ENCODE measurements at places on chromosomes 12 and 14.

DNA sequence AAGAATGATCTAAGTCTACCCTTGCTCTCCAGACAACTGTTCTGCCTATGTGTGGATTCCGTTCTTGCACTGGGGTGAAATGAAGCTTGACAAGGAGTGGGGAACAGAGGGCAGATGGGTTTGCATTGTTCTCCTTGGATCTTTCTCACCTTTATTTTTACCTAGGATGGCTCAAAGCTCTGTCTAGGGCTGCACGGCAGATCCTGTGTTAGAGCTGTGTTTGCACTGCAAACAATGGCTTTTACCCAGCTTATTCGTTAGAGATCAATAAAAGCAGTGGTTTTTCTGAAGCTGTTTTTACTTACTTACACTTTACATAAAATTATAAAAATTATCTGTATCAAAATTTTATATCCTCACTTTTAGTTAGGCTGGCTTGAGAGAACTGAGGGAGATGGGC lies 105.1 kb downstream of the LRIG3 start:
- no peak for DNase-seq

DNA sequence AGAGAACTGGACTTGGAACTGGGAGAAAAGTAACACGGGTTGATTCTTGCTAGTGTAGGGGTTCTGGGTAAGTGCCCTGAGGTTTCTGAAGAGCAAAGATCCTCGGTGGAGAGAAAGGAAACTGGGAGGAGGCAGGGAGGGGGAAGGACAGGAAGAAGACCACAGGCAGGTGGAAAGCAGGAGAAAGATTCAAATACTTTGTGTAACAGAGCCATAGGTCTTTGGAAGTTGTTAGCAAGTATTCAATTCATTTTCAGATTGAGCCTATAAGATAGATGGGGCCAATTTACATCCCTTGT lies 1.3 kb downstream of the PNP start:
- DNase-seq = no peak

- DNase-seq = no peak
Measured at GRCh38 chr14:52883658-52884057, 67.2 kb downstream of the FERMT2 start.

DNA sequence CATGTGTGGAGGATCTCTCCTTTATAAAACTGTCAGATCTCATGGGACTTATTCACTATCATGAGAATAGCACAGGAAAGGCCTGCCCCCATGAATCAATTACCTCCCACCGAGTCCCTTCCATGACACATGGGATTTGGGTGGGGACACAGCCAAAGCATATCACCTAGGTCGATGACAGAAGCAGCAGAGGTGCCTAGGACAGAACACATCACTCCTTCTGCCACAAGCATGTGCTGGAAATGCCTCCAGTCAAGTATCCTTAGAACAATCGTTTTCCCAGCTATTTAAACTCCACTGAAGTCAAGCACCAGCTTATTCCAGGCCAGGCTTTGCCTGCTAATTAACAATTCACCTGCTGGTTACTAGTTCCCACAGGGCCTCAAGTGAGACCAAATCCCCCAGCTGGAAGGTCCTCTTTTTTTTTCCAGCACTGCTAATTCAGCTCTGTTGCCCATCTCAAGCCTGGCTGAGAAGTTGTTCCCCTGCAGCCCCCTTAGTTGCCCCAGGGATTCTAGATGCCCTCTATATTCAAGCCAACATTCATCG lies 212.3 kb upstream of the NUDT4 start:
- no peak for DNase-seq

DNA sequence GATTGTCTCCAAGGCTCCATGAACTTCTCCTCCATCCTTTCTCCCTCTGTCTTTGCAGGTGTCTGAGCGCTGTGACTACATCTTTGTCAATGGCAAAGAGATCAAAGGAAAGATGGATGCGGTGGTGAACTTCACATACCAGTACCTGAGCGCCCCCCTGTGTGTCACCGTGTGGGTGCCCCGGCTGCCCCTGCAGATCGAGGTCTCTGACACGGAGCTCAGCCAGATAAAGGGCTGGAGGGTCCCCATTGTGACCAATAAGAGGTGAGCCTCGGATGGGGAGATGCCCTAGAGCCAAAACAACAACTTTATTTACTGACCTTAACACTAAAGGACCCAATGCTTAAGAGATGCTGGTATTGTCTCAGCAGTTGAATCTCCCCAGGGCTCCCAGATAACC lies 130.0 kb downstream of the SLC15A4 start:
- no peak for DNase-seq

- DNase-seq = peak; percentile 6
Measured at GRCh38 chr12:70691018-70691672, 53.9 kb upstream of the PTPRB start.

GRCh38 chr12:94761559-94761958 lies 111.2 kb upstream of the TMCC3 start:
- peak; percentile 84 for DNase-seq

DNA sequence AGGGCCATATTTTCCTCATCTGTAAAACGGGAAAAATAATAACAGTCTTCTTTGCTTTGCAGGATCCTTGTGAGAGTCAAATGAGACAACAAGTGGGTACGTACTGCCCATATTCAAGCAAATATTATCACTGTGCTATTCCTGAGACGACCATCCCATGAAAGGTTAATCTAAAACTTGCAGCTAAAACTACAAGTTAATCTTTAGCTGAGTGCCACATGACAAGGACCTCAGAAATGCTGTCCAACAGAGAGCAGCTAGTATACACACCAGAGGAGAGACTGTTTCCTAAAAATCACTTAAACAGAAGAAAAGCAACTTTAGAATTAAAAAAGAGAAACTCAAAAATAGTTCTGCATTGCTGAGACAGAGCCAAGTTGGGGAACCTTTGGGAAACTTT lies 162.7 kb upstream of the TMTC2 start:
- DNase-seq = no peak

- DNase-seq = no peak
Measured at GRCh38 chr14:33733721-33734120, 217.2 kb downstream of the EGLN3 start.
